ENCODE measurements at places on chromosomes 11 and 22.

GRCh38 chr11:1881442-1882264 is 10.0 kb downstream of the PRR33 start:
- no peak for DNase-seq

GRCh38 chr11:40100162-40100553 is 1359.3 kb downstream of the LRRC4C start:
- DNase-seq = no peak

GRCh38 chr11:34633990-34634693 is 13.2 kb downstream of the EHF start:
- peak; percentile 58 for DNase-seq

DNA sequence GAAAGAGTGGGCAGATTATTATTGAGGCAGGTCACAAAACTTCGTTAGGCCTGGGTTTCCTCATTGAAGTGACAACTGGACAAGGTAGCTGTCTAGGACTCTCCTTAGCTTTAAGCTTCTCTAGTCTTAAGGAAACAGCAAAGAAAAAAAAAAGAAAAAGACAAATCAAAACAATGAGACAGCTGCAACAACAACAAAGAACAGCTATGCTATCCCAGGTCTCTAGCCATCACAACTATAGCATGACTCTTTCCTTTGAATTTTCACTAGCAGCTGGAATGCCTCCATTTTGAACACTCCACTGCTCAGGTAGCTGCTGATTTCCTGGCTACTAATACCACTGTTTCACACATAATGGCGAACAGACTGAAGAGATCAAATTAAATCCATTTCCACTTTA is 302.4 kb upstream of the SORL1-AS1 start:
- no peak for DNase-seq

- DNase-seq = peak; percentile 46
Observed at GRCh38 chr11:77278595-77279506, 22.6 kb downstream of the GDPD4 start.

DNA sequence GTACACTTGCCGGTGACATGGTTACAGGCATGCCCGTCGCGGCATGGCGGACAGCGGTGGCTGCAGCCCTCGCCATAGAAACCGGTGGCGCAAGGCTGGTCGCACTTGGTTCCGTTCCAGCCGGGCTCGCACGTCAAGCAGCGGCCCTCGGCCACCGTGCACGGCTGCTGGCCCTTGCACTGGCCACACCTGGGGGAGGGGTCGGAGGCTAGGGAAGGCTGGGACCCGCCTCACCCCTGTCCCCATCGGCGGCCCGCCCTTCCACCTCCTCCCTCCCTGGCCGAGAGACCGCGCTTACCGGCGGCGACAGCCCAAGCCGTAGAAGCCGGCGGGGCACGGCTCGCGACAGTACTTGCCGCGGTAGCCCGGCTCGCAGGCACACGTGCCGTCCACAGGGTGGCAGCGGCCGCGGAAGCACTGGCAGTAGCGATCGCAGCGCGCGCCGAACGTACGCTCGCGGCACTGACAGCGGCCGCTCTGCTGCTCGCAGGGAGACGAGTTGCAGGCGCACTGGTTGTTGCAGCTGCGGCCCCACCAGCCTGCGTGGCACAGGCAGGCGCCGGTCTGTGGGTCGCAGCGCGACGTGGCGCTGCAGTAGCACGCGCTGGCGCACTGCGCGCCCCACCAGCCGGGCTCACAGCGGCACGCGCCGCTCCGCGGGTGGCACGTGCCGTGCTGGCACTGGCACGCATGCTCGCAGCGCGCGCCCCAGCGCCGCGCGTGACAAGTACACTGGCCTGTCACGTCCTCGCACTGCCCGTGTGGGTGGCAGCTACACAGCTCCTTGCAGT is 6.7 kb downstream of the SCARF2 start:
- DNase-seq = peak; percentile 65

Data from fibroblast of skin of right biceps (primary cell).